ENCODE measurements at places on chromosomes 13 and 19. TPM values are rescaled to one million over a fixed set of nuclear protein-coding genes. Genes with fewer than 3 reads are reported as not detected.

BEST2 gene
- total RNA-seq = not detected

CTXN1 gene
- 11.9 TPM for total RNA-seq

TMEM59L gene
- 1.3 TPM for total RNA-seq

RGL3 gene
- total RNA-seq = 1.0 TPM

PRR12 gene
- 15.8 TPM for total RNA-seq

CCNE1 gene
- 3.9 TPM for total RNA-seq

Measured in mesangial cell (primary cell).